ENCODE measurements at places on chromosomes 16 and 17. TPM values are rescaled to one million over a fixed set of nuclear protein-coding genes. Genes with fewer than 3 reads are reported as not detected.

The NCBP3 gene
- 19.9 TPM for total RNA-seq

The KPNA2 gene
- 244 TPM for total RNA-seq

The NPIPB9 gene
- total RNA-seq, result 0.99 TPM

The CACNA1G gene
- total RNA-seq, result 0.04 TPM

The SPATA22 gene
- 0.07 TPM for total RNA-seq

The INCA1 gene
- 0.13 TPM for total RNA-seq

The APPBP2 gene
- 26.0 TPM for total RNA-seq

The GNG13 gene
- total RNA-seq, result not detected

The HSF5 gene
- 0.07 TPM for total RNA-seq

The NACA2 gene
- total RNA-seq, result not detected

The DBNDD1 gene
- total RNA-seq, result 14.0 TPM

The TIGD7 gene
- total RNA-seq, result 4.7 TPM

The PCYT2 gene
- 46.2 TPM for total RNA-seq

The ZNF423 gene
- 0.73 TPM for total RNA-seq

The HBA1 gene
- total RNA-seq, result not detected

The DHRS7C gene
- total RNA-seq, result not detected

The PLCG2 gene
- total RNA-seq, result 7.7 TPM

The MT4 gene
- not detected for total RNA-seq

The EVPL gene
- not detected for total RNA-seq

The MMP2 gene
- 219 TPM for total RNA-seq

The TPPP3 gene
- 0.18 TPM for total RNA-seq

The KIF2B gene
- not detected for total RNA-seq

The TMC7 gene
- total RNA-seq, result 3.3 TPM

The NPIPA2 gene
- total RNA-seq, result 0.60 TPM

The SPATA33 gene
- total RNA-seq, result 3.3 TPM

The PPL gene
- total RNA-seq, result 0.26 TPM

The FA2H gene
- not detected for total RNA-seq

The CSH2 gene
- not detected for total RNA-seq

The KRTAP9-4 gene
- not detected for total RNA-seq

The CIITA gene
- total RNA-seq, result 0.07 TPM

The ERN1 gene
- total RNA-seq, result 14.1 TPM

The ELMO3 gene
- 0.53 TPM for total RNA-seq

The MARVELD3 gene
- total RNA-seq, result not detected

The KRT27 gene
- not detected for total RNA-seq

The NPTX1 gene
- 0.07 TPM for total RNA-seq

The PYY gene
- not detected for total RNA-seq

The PRSS33 gene
- not detected for total RNA-seq

The TAX1BP3 gene
- 166 TPM for total RNA-seq

The GRB7 gene
- total RNA-seq, result not detected

The ZNF23 gene
- 6.1 TPM for total RNA-seq

The CMTR2 gene
- total RNA-seq, result 28.8 TPM

The PARD6A gene
- total RNA-seq, result 6.1 TPM

The MRPS23 gene
- total RNA-seq, result 46.7 TPM

The IRF8 gene
- not detected for total RNA-seq

The CES3 gene
- total RNA-seq, result not detected

The CHST4 gene
- not detected for total RNA-seq
